Lower lobe of right lung (tissue), 2 donors: ENCODE measurements at places on chromosomes 2 and 18. TPM values are rescaled to one million over a fixed set of nuclear protein-coding genes. Genes with fewer than 3 reads are reported as not detected.
A peak's percentile ranks its signal among the peaks of the same experiment; 100 is the strongest.

The MSTN gene
- 0.18 TPM for total RNA-seq

The ALPP gene
- 6.0 TPM for total RNA-seq

The SULT1C4 gene
- total RNA-seq, result 10.6 TPM

The CCDC150 gene
- total RNA-seq, result 1.5 TPM

The CCDC178 gene
- total RNA-seq, result not detected

The TMEM198 gene
- total RNA-seq, result 1.4 TPM

The KLHL29 gene
- total RNA-seq, result 12.9 TPM

The SP140 gene
- 15.0 TPM for total RNA-seq

DNA sequence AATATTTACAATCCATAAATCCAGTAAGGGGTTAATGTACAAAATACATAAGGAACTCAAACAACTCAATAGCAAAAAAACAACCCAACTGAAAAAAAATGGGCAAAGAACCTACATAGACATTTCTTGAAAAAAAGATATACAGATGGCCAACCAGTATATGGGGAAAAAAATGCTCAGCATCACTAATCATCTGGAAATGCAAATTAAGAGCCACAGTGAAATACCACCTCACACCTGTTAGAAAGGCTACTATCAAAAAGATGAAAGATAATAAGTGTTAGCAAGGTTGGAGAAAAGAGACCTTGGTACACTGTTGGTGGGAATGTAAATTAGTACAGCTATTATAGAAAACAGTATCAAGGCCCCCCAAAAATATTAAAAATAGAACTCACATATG is 14.6 kb downstream of the AP1S3 start:
- no peak overlapping the region for H3K4me3 ChIP-seq
- DNase-seq, result no peak
- H3K27me3 ChIP-seq, result no peaks in the 10 kb centered on the region
- no peaks in the 10 kb centered on the region for H3K4me1 ChIP-seq
- H3K27ac ChIP-seq, result no peak overlapping the region

DNA sequence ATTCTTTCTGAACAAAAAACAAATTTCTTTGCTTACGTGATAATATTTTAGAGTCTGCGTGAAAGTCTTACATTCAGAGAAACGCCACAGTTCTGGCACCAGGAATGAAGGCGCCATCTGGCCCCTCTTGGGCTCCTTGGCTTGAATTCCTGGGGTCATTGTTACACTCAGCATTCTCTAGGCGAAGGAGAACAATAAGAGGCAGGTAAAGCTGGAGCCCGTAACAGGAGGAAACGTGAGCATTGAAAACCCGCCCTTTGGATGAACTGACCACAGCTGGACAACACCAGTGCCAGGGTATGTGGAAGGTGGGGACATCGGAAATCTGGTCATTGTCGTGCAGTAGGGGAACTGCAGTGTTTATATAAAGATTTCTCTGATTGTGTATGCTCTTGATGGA is 144.8 kb downstream of the RNF152 start:
- peak overlapping the region; percentile 58 for H3K27ac ChIP-seq
- H3K36me3 ChIP-seq, result no peaks in the 10 kb centered on the region
- no peaks in the 10 kb centered on the region for H3K27me3 ChIP-seq
- H3K4me3 ChIP-seq, result no peak overlapping the region
- no peak for DNase-seq

DNA sequence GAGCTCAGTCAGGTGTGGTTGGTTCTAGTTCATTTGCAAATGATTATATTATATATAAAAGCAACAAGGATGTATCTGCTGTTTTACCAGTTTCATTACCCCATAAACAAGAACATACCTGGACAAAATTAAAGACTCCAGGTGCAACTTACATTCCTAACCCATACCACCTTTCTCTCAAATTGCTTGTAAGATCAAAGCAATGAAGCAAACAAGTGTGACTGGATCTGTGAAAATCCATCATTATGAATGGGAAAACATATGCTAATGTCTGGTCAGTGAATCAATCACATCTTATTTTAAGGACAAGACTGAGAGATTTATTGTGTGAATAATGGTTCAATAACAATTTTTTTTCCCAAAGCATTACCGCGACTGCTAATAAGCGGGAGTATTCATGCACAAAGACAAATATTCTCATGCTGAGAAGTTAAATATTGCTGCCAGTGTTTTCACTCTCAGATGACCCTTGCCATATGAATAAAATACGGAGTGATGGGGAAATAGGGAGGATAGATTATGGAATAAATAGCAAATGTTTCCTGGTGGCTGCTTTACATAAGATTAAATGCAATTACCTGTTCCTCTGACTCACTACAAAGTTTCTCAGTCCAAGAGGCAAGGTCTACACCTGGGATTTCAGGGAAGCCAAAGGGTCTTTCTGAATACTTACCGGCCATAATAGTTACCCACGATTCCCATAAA is 59.3 kb downstream of the WDR75 start:
- DNase-seq, result no peak
- H3K27ac ChIP-seq, result no peak overlapping the region
- H3K4me3 ChIP-seq, result no peak overlapping the region
- H3K36me3 ChIP-seq, result no peaks in the 10 kb centered on the region
- H3K4me1 ChIP-seq, result no peaks in the 10 kb centered on the region
- H3K27me3 ChIP-seq, result no peaks in the 10 kb centered on the region

DNA sequence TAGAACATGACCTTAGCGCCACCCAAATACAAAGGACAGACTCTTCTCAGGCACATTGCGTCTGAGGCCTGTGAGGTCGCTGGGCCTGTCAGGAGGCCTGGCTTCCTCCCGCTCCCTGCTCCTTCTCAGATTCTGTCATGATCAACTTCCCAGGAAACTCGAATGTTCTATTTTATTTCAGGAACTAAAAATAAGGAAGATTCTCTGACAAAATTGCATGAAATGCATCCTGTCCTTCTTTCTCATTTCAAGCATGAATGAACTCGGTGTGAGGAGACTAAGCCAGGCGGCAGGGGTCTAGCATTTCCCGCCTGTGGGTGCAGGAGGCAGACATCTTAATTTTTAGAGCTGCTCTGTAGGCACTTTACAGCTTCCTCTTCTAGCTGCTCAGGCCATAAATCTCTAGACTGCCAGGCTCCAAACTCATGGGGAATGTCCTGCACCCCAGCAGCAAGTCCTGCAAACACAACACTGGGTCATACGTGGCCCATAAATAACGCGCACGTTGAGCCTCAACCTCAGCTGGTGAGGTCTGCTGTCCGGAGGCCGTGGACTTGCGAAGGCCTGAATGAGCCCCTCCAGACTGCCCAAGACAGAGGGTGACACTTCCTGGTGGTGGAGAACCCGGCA is 109.7 kb upstream of the ZNF236 start:
- no peak for DNase-seq
- H3K36me3 ChIP-seq, result no peaks in the 10 kb centered on the region
- no peak overlapping the region for H3K4me3 ChIP-seq

DNA sequence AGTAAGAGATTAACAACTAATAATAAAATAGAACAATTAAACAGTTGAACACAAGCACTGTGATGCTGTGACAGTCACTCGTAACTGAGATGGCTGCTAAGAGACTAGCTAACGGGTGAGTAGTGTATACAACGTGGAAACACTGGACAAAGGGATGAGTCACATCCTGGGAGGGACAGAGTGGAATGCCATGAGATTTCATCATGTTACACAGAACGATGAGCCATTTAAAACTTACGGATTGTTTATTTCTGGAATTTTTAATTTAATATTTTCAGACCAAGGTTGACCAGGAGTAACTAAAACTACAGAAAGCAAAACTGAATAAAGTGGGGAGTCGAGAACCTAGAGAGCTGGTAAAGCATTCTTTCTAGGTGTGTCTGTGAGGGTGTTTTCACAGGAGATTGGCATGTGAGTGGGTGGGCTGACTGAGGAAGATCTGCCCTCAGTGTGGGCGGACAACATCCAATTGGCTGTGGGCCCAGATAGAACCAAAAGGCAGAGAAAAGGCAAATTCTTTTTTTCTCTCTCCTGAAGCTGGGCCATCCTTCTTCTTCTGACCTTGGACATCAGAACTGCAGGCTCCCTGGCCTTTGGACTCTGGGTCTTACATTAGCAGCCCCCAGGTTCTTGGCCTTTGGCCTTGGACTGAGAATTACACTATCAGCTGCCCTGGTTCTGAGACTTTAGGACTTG is 14.6 kb downstream of the TMSB10 start:
- H3K4me3 ChIP-seq, result peak overlapping the region; percentile 7
- no peaks in the 10 kb centered on the region for H3K36me3 ChIP-seq
- DNase-seq, result no peak
- H3K27ac ChIP-seq, result peak overlapping the region; percentile 86

DNA sequence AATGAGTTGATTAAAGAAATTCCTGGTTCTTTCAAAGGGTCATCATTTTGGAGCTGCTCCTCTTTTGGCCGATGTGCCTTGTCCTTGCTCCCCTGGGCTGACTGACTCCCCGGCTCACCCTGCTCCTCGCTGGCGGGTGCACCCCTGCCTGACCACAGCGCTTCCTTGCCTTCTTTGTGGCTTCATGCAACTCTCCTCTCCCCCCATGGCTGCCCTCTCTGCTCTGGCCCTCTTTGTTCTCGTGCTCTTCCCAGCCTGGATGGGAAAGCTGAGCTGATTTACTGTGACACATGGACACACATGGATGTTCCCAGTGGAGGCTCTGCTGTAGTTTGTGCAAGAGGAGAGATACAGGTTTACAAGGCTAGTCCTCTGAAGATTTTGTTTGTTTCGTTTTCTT is 234.6 kb downstream of the HAUS1 start:
- peaks cover 28% of the 10 kb centered on the region for H3K4me1 ChIP-seq
- no peak overlapping the region for H3K4me3 ChIP-seq
- DNase-seq, result no peak
- no peaks in the 10 kb centered on the region for H3K36me3 ChIP-seq
- no peak overlapping the region for H3K27ac ChIP-seq

DNA sequence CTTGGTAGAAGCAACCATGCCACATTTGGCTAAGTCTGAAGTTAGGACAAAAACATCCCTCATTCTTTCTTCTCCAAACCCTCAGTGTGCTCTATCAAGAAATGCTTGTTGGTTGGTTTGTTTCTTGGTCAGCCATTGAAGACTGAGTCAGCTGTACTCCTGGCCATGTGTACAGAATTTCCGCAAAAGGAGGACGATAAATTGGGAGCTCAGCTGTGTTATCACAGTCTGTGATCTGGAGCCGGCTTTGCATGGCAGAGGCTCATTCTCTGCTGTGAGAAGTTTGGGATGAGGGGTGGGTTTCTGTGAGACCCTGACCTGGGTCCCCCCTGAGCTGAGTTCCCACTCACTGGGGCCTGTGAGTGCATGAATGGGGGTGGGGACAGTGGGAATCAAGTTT is 26.3 kb upstream of the E2F6 start:
- no peaks in the 10 kb centered on the region for H3K36me3 ChIP-seq
- no peak overlapping the region for H3K4me3 ChIP-seq
- H3K27ac ChIP-seq, result no peak overlapping the region
- peaks cover 13% of the 10 kb centered on the region for H3K27me3 ChIP-seq

- no peaks in the 10 kb centered on the region for H3K4me1 ChIP-seq
- no peaks in the 10 kb centered on the region for H3K27me3 ChIP-seq
- no peaks in the 10 kb centered on the region for H3K36me3 ChIP-seq
- H3K4me3 ChIP-seq, result no peak overlapping the region
These were observed 124.5 kb downstream of the CCDC102B start for GRCh38 chr18:68922392-68922791.

DNA sequence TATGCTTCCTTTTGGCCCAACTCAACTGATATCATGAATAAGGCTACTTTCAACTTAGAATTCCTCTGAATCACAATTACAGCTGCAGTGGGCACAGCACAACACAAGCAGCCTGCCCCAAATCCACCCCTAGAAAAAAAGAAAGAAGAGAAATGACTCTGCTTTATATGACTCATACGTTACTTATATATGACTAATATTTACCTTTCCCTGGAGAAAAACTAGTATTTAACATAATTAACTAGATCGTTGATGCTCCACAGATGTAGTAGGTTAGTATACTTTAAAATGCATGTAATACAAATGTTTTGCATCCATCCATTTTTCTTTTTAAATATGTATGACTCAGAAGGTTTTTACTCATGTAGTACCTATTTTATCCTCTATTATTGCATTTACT is 133.3 kb upstream of the UNC80 start:
- H3K4me1 ChIP-seq, result no peaks in the 10 kb centered on the region
- H3K4me3 ChIP-seq, result no peak overlapping the region
- H3K36me3 ChIP-seq, result no peaks in the 10 kb centered on the region
- DNase-seq, result no peak
- no peak overlapping the region for H3K27ac ChIP-seq
- H3K27me3 ChIP-seq, result no peaks in the 10 kb centered on the region

DNA sequence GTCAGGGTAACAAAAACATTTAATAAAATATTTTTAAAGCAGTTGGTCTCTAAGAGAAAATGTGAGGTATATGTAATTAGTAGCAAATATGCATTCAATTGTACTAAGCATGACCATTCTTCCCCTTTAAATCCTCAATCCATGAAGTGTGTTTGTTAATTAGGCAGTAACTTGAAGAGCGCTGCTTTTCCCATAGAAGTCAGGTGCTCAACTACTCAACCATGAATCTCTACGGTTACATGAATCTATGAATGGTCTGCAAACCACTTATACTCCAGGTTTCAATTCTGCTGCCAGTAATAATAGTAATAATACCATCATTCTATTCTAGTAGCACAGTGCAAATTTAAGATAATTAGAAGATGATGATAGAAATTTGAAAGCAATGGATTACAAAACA is 55.8 kb downstream of the SLC8A1 start:
- no peak for DNase-seq
- no peaks in the 10 kb centered on the region for H3K36me3 ChIP-seq
- H3K27ac ChIP-seq, result no peak overlapping the region
- H3K27me3 ChIP-seq, result no peaks in the 10 kb centered on the region

DNA sequence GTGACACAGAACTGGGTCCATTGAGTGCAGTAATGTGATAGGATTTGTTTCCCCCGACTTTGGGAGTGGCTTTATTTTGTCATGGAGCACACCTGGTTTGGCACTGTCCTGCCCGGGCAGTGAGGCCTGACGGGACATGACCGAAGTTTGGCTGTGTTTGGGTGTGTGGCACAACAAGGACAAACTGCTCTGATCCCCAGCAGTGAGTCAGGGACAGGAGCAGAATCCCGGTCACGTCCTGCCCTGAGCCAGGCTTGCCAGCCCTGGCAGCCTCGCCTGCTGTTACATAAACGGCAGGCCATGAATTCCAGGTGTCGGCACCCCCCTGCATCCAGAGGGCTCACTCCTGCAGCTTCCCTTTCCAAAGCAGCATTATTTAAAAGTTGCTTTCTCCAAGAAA is 45.7 kb downstream of the IMPA2 start:
- peaks cover 43% of the 10 kb centered on the region for H3K36me3 ChIP-seq
- no peak overlapping the region for H3K4me3 ChIP-seq
- DNase-seq, result no peak
- H3K27ac ChIP-seq, result peak overlapping the region; percentile 36
- no peaks in the 10 kb centered on the region for H3K4me1 ChIP-seq

DNA sequence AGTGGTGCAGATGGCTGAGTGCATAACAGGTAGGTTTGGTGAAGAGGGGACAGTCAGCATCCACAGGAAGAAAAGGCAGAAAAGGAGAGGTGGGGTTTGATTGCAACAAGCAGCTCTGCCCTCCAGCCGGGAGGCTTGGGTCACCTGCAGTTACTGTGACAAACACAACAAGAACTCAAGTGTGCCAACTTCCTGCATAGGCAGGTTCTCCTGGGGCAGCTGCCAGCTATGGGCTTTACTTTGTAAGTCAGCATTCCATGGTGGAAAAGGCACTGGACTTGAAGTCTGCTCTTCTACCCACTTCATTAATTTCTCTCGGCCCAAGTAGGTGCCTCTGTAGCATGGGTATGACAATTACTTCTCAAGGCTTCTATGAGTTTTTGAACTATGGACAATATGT is 98.9 kb downstream of the MYT1L start:
- H3K27ac ChIP-seq, result no peak overlapping the region
- DNase-seq, result peak; percentile 61
- H3K27me3 ChIP-seq, result peaks cover 3% of the 10 kb centered on the region

- no peak for DNase-seq
- no peaks in the 10 kb centered on the region for H3K27me3 ChIP-seq
- no peak overlapping the region for H3K4me3 ChIP-seq
- no peaks in the 10 kb centered on the region for H3K36me3 ChIP-seq
These were observed 73.9 kb downstream of the PRKRA start for GRCh38 chr2:178377046-178377445.
